Effector memory CD4-positive, alpha-beta T cell (primary cell): ENCODE measurements at places on chromosomes 7 and 10.

GRCh38 chr7:70752794-70753241 is 379.1 kb upstream of the GALNT17 start:
- no peak for DNase-seq

- DNase-seq, result no peak
Observed at GRCh38 chr7:133912916-133913697, 214.0 kb upstream of the LRGUK start.

DNA sequence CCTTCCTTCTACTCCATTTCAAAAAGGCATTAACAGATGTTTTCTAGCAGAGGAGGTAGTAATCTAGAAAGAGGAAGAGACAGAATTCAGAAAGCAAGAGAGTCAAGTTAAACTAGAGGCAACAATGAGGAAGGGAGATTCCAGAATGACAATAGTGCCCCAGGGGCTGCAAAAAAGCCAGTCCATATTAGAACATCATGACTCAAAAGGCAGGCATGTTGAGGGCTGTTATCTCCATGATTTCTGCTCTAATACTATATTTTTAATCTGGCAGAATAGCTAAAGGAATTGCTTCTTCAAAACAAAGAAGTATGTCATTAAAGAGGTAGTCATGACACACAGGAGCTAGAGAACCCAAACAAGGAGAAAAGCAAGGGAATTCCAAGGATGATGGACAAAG is 599.6 kb downstream of the INHBA start:
- no peak for DNase-seq

DNA sequence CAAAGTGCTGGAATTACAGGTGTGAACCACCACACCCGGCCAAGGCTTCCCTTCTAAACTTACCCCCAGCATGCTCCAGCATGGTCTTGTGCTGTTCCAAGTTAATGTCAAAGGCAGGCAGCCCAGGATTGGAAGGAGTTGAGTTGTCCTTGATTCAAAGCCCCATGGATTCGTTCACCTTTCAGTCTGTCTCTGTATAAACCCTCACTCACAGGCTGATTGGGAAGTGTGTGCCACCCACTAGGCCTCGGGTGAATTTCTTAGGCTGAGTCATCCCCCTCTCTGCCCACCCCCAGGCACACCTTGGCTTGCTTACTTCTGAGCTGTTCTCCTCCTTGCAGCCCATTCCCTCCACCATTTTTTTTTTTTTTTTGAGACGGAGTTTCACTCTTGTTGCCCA is 13.3 kb upstream of the PRDX3 start:
- no peak for DNase-seq

GRCh38 chr7:155844526-155844925 is 32.3 kb upstream of the SHH start:
- no peak for DNase-seq
